H9 (cell line): ENCODE measurements at places on chromosomes 5 and 9.

- no peak for DNase-seq
Measured at GRCh38 chr5:53200306-53200705, 90.7 kb upstream of the MOCS2 start.

DNA sequence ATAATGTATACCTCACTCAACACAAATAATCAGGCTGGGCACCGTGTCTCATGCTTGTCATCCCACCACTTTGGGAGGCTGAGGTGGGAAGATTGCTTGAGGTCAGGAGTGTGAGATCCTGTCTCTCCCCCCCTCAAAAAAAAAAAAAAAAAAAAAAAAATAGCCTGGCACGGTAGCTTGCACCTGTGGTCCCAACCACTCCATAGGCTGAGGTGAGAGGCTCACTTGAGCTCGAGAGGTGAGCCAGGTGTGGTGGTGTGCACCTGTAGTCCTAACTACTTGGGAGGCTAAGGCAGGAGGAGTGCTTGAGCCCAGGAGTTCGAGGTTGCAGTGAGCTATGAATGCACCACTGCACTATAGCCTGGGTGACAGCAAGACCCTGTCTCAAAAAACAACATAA, 9.6 kb upstream of the ETF1 start:
- DNase-seq, result no peak

DNA sequence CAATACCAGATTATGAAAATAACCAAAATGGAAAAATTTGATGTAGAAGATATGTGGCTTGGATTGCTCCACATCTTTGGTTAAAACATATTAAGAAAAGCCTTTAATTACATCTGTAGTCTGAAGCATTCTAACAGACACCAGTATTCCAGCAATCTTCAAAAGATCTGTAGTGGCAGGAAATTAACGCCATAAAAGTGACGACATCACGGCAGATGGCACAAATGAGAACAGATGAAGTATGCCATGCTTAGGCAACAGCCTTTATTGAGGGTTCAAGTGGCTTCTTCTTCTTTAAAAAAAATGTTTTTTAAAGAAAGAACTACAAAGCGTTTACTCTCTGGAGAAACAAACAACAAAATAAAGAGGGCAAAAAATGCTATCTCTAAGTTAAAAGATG, 164.2 kb downstream of the MEF2C start:
- DNase-seq, result no peak

DNA sequence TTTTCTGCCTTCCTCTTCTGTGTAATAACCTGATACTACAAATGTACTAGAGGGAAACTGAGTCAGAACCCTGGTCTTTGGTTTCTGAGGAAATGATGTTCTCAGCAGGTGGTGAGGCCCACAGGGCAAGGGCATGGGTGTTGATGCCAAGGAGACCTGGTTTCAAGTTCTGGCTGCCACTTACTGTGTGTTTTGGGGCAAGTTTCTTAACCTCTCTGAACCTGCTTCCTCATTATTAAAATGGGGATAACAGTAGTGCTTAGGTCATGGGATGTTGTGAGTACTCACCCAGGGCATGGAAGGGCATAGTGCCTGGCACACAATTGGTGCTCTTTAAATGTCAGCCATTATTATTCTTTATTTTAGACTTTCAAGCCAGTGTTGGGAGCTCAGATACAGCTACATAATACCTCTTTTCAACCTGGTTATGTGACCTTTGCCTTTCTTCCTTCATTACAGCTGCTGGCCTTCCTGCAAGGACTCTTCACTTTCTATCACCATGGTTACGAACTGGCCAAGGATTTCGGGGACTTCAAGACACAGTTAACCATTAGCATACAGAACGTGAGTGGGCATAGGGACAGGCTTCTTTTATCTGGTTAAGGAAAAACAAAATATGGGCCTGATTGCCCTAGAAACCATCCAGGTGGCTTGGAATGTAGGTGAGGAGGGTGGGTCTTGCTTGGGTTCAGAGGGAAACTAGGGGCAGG, 131.5 kb downstream of the ARHGAP26 start:
- DNase-seq, result no peak

- no peak for DNase-seq
Measured at GRCh38 chr5:147688656-147689356, 93.7 kb downstream of the JAKMIP2 start.
